Heart left ventricle (tissue), 16 donors: ENCODE measurements at places on chromosomes 7 and 10. TPM values are rescaled to one million over a fixed set of nuclear protein-coding genes. Genes with fewer than 3 reads are reported as not detected.

ZNF425 gene
- total RNA-seq = 1.2 TPM

GRCh38 chr7:155459700-155460461 is 2.0 kb downstream of the EN2 start:
- DNase-seq = no peak

- DNase-seq = no peak
Observed at GRCh38 chr10:132820056-132820455, 34.1 kb upstream of the NKX6-2 start.

ZPBP gene
- total RNA-seq = not detected

DNA sequence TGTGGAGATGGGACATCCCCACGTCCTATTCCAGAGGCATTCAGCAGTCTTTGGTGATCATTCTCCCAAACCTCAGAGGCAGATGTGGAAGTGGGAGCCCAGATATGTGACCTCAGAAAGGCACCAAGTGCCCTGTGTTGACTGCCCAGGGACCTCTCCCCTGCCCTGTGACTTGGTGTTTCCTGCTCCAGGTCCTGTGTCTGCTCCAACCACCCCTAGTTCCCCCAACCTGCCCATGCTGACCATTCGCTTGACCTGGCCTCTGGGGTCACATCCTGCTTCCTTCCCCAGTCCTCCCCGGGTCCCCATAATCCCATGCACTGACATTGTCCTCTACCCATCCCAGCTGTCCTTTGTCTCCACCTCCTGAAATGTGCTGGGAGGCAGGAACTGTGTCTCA is 7.6 kb downstream of the CYP26A1 start:
- DNase-seq = no peak
